ENCODE measurements at places on chromosomes 13 and 19.

DNA sequence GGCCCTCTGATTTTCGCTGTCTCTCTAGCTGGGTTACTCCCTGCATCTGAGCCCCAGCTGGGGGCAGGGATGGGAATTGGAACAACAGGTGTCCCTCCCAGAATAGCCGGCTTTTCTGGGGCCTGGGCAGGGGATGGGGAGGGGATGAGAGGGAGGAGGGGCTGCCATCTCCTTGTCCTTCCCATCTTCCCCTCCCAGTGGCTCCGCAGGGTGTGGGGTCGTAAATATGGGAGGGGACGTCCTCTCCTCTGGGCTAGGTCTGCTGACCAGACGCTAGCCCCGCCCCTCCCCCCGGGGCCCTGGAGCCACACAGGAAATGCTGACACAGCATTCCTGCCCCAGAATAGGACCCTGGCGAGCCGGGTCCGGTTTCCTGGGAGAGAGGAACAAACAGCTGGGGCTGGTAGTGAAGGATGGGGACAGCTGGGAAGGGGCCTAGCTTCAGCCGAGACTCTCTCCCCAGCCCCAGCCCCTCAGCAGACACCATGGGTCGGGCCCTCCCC is 1.1 kb downstream of the RYR1 start:
- DNase-seq, result no peak

DNA sequence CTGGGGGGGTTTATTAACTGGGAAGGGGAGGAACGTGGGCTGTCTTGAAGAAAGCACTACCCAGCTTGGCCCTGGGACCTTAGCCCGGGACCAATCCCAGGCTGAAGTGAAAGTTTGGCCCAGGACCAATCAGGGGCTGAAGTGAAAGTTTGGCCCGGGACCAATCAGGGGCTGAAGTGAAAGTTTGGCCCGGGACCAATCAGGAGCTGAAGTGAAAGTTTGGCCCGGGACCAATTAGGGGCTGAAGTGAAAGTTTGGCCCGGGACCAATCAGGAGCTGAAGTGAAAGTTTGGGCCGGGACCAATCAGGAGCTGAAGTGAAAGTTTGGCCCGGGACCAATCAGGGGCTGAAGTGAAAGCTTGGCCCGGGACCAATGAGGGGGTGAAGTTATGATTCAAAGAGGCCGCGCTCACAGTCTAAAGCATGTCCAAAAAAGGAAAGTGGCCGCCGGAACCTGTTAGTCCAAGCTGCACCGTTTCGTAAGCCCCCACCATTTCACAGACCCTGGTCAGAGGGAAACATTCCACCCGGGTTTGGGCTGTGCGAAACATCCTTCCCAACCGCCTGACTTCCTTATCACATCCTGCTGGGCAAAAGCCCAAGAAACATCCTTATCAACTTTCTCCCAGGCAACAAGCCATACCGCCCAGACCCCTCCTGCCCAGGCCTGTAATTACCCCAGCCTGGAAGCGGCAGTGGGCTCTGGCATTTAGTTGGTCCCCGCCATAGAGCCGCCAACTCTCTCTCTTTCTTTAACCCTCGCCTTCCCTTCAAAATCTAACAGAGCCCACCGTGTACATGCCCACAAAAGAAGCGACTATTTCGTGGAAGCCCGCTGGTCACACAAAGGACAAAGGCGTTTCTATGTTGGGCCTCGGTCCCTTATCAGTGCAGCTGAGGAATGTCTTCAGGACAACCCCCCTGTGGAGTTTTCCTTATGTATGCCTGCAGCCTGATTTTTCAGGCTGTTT is 1.1 kb downstream of the ZNF850 start:
- DNase-seq, result no peak

DNA sequence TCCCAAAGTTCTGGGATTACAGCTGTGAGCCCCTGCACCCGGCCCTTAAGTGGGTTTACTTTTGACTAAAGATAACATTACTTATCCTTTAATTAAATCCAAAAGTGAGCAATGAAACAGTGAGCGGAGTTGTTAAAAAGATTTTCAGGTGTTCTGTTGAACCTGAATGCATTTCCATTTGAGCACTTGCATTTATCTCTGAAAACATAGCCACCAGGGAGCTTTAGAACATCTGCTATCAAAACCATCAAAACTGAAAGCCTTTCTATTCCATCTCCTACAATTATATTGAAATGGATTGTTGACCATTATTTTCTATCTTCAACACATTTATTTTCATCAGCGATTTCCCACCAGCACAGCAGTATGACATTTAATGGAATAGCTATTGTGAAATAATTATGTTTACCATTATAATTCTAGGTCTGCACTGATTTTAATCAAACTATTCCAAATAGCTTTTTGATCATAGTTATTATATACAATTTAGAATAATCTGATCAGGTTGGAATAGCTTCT is 269.0 kb downstream of the FGF14 start:
- no peak for DNase-seq

GRCh38 chr13:39840201-39840600 is 184.7 kb downstream of the COG6 start:
- DNase-seq, result no peak

DNA sequence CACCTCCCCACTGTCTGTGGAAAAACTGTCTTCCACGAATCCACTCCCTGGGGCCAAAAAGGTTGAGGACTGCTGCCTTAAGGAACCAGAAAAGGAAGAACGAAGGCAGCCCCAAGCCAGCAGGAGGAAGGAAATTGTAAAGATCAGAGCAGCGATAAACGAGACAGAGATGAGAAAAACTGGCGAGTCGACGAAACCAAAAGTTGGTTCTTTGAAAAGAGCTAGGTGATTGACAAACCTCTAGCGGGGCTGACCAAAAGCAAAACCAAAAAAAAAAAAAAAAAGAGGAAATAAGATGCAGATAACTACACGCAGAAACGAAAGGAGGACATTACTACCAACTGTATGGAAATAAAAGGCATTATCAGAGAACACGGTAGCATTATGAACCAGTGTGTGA is 76.9 kb downstream of the GADD45B start:
- DNase-seq, result no peak

DNA sequence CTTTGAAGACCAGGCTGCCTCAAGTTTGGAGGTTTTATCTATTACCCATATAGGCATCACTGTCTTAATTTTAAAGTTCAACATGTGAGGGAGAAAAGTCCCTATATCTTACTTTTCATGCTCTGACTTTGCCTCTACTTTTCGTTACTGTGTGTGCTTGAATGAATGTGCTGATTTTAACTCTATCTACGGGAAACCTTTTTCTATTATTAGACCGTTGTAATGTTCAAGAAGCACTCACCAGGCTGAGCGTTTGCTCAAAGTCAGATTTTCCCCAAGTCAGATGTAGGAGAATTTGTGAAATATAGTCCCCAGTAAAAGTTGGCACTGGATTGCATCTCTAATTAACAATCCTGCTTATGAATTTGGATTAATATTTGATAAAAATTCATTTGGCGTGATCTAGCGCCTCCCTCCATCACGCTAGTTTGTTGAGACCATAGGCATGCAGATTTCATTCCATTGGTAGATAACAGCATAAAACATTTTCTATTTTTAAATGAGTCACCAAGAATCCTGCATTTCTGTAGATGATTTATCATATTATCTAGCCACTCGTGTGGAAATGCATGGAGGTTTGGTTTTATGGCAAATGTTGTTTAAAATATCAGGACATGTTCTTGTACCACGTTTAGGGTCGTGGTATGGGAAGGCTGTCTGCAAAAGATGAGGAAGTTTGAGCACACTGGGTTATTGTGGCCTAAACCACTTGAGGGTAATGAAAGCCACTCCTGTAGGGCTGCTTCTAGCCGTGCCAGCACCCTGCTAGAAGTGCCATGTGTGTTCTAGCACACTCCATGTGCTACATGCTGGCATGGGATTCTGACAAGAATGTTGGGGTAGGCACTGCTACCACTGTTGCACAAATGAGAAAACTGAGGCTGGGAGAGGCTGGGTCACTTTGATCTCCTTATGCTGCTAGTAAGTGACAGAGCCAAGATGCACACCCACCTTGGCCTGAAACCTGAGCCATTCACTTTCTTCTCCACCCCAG is 179.4 kb downstream of the FGF9 start:
- DNase-seq, result no peak

GRCh38 chr19:17353386-17353785 is 16.0 kb downstream of the GTPBP3 start:
- DNase-seq, result no peak

GRCh38 chr13:76913898-76914297 is 27.7 kb upstream of the KCTD12 start:
- DNase-seq, result no peak

GRCh38 chr13:30806784-30807183 is 71.4 kb downstream of the ALOX5AP start:
- no peak for DNase-seq

DNA sequence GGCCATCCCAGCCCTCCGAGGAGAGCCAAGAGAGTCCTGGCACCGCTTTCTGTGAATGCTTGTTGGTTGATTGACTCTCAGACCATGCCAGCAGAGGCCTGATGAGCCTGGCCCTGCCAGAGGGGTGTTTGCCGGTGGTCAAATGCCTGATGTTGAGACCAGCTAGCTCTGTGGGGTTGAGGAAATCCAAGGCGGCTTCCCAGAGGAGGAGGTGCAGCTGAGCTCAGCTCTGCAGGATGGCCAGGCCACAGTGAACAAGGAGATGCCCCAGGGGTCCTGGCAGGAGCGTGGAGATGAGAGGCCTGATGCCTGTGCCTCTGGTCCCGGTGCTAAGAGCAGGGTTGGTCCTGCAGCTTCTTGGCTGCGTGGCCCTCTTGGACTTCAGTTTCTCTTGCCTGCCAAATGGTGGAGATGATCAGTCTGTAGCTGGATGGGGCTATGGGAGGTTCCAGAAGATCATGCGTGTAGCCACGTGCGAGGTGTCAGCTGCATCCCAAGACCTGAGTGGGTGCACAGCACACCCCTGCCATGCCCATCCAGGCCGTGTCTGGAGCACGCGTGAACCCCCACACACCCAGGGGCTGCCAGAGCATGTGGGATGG is 16.8 kb downstream of the NFIC start:
- DNase-seq, result no peak

DNA sequence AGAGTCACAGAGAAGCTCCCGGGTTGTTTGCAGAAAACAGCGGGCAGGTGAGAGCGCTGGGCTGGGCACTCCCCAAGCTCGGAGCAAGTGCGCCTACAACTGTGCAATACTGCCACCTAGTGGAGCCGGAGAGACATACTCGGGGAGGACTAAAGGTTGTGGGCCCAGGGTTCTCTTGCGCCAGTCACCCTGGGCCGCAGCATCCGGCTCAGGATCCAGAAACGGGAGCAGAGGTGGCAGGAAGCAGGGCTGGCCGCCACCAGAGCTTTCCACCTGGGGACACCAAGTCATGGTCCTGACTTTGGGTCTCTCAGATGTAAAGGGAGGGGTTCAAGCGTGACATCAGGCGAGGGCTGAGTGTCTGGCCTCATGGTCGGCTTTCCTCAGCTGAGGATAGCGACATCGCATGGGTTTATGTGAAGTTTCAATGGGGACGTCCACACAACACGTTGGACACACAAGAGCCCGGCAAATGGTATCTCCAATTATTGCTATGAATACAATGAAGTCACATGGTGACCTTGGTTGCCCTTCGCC is 11.2 kb upstream of the KLK4 start:
- peak; percentile 49 for DNase-seq

- DNase-seq, result no peak
These were observed 184.8 kb downstream of the KDM4B start for GRCh38 chr19:5153601-5154128.

DNA sequence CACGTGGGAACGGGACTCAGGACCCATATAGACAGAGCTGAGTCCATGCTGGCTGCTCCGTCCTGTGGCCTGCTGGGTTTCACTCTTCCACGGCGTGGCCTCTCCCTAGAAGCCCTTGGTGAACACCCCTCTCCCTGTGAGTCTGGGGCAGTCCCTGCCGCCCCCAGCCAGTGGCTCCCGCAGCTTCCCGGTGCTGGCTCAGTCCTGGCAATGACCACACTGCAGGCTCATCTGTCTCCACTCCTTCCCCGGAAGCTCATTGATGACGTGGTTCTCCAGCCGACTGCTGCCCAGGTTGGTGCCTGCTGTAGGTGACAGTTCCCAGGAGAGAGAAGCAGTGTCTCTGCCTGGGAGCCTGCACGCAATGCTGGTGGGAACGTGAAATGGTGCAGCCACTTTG is 2.1 kb upstream of the TEX29 start:
- DNase-seq, result no peak

GRCh38 chr13:104976986-104977385 is 1558.5 kb downstream of the EFNB2 start:
- no peak for DNase-seq

DNA sequence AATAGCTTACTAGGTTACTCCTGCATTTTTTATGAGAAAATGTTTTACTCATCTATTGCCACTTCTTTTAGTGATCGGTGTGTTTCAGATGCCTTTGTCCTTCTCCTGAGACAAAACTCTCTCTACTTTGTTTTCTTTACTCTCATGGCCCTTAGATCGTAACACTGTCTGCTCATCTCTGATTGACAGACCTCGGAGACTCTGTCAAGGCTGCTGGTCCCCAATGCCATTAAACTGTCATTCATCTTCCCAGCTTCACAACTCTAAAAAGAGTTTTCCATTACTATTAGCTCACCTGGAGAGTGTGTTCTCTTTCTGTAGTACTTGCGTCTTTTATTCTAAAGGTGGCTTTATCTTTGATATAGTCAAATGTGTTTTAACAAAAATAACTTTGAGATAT is 765.2 kb downstream of the SLITRK1 start:
- no peak for DNase-seq

- DNase-seq, result peak; percentile 24
These were observed 23.8 kb downstream of the TEX101 start for GRCh38 chr19:43438291-43439031.

- DNase-seq, result no peak
These were observed 7.0 kb upstream of the ZNF444 start for GRCh38 chr19:56133858-56134653.

- no peak for DNase-seq
These were observed 75.7 kb downstream of the COL4A2 start for GRCh38 chr13:110382830-110383229.

DNA sequence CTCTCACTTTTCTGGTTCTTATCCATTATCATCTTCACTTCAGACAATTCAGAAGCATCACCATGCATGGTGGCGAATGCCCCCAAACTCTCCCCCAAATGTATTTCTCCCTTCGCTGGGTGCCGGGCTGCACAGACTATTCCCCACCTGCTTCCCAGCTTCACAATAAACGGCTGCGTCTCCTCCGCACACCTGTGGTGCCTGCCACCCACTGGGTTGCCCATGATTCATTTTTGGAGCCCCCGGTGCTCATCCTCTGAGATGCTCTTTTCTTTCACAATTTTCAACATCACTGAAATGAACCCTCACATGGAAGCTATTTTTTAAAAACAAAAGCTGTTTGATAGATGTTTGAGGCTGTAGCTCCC is 2.8 kb upstream of the F10 start:
- DNase-seq, result no peak

GRCh38 chr19:13526552-13526951 is 20.3 kb upstream of the CACNA1A start:
- no peak for DNase-seq

GRCh38 chr19:52936151-52936953 is 13.1 kb upstream of the ZNF888 start:
- DNase-seq, result no peak

GRCh38 chr19:29400917-29401711 is 124.7 kb upstream of the VSTM2B start:
- no peak for DNase-seq

Data from HS-5 (cell line).